Effector memory CD4-positive, alpha-beta T cell (primary cell): ENCODE measurements at places on chromosomes 1 and 21.

GRCh38 chr1:1067860-1068516, 6.1 kb downstream of the RNF223 start:
- no peak for DNase-seq

DNA sequence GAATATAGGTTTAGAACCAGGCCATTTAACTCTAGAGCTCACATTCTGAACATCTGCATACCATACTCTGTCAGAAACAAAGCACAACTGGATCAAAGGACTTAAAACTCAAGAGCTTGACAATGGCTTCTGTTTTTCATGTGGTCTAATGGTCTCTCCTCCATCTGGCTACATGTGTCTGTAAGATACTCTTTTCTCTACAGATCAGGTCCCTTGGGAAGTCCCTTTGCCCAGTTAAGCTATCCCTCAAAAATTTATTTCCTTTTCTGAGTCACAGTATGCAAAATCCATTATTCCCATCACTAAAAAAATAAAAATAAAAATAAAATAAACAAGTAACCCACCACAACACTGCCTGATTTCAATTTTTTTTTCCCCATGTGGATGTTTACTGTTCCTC, 357.0 kb upstream of the PRMT6 start:
- no peak for DNase-seq

GRCh38 chr1:26882696-26883463, 7.2 kb downstream of the GPN2 start:
- DNase-seq = no peak

- no peak for DNase-seq
Observed at GRCh38 chr1:125065092-125065820, 3880.5 kb downstream of the SRGAP2C start.

DNA sequence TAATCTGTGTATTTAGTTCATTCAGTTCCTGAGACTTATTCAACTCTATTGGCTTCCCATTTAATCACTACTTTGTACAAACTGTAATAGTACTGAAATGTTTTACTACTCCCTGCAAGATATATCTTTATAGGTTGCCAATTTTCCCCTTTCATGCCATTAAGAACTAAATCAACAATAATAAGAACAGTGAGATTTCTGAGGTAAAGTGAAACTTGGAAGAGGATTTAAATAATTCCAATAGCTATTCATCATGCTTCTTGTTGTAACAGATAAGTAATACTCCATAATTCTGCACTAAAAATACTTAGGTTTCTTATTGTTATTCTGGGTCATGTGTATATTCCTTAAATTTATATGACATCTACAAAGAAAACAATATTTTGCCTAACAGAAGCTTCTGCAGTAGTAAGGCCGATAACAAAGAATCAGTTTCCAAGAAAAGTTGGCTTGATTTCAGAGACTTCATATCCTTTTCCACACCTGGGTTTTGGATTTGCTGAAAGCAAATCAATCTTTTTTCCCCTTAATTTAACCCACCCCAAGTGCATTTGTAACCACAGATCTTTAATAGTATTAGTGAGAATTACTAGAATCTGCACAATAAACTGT, 258.3 kb downstream of the FAF1 start:
- no peak for DNase-seq

DNA sequence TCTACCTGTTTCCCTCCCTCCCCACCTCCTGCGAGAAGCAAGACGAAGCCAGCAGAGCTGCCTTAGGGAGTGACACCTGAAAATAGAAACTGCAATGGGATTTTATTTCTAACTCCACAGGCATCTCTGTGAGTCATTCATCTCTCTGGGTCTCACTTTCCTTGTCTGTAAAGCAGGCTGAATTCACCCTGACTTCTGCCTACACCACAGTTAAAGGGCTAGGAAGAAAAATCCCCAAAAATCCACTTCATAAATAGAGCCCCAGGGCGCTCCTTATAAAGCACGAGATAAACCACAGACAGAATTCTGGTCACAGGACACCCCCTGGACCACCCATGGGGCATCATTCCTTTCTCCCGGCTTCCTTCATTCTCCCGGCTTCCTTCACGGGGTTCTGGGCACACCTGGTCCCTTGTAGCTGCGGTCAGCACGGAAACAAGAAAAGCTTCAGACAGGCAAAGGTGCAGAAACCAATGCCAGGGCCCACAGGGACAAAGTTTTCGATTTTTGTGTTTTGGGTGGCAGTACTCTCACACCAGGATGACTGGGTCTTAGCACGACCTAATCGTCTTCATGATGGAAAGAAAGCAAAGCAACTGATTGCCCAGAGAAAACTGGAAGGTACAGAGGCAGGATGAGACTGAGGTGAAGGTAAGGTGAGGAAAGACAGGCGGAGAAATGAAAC, 2.8 kb upstream of the H6PD start:
- no peak for DNase-seq

DNA sequence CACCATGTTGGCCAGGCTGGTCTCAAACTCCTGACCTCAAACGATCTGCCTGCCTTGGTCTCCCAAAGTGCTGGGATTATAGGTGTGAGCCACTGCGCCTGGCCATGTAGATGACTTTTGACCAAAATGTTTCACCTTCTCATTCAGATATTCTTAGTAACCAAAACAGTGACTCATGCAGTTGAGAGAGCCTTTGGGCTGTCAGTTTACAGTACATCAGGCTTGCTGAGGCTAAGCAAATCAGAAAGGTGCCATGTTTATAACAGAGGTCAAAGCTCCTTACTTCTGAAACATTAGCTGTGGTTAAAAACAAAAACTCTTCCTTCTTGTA, 21.0 kb downstream of the CNIH4 start:
- no peak for DNase-seq

- no peak for DNase-seq
Observed at GRCh38 chr1:118841521-118841920, 146.6 kb downstream of the TBX15 start.

DNA sequence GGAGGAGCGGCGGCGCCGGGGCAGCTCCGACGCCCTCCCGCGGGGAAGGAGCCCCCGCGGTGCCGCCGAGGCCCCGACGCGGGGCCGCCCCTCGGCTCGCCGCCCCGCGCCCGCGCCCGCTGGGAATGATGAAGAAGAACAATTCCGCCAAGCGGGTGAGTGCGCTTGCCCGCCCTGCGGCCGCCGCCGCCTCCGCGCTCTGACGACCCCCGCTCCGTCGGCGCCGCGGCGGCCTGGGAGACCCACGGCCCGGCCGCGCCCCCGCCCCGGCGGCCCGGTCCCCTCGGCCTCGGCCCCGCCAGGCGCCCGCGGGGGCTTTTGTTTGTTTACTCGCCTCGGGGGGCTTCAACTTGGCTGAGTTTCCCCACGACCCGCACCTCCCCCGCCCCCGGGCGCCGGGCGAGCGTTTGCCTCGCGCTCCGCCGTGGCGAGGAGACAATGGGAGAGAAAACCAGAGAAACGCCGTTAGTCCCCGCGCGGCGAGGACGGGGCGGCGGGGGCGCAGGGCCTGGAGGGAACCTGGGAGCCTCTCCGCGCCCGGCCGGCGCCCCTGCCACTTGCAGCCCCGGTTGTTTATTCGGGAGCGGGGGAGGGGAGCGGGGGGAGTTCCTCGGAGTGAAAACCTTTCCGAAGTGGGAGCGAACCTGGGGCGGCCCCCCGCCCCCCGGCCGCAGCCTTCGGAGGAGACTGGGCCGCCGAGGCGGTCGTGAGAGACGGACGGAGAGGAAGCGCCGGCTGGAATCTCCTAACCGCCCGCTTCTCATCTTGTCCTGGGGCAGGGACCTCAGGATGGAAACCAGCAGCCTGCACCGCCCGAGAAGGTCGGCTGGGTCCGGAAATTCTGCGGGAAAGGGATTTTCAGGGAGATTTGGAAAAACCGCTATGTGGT, 661 bp downstream of the PLEKHO1 start:
- DNase-seq = no peak

DNA sequence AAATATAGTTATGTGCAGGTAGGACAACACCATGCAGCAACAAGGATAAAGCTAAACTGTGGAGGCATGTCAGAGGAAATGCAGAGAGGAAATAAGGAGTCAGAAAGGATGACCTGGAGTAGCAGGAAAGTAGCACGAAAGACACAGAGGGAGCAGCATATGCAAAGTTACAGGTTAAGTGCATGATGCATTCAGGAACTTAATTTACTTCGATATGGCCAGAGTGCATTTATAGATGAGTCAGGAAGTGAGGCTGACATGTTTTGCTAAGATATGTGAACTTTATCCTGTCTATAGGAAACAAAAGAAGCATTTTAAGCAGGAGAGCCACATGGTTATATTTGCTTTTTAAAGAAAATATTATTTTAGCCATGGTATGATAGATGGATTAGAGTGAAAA, 15.4 kb upstream of the MUTYH start:
- no peak for DNase-seq

- no peak for DNase-seq
Observed at GRCh38 chr1:21900766-21901472, 36.2 kb downstream of the HSPG2 start.

GRCh38 chr1:31354283-31354682, 18.6 kb downstream of the FABP3 start:
- DNase-seq = no peak

DNA sequence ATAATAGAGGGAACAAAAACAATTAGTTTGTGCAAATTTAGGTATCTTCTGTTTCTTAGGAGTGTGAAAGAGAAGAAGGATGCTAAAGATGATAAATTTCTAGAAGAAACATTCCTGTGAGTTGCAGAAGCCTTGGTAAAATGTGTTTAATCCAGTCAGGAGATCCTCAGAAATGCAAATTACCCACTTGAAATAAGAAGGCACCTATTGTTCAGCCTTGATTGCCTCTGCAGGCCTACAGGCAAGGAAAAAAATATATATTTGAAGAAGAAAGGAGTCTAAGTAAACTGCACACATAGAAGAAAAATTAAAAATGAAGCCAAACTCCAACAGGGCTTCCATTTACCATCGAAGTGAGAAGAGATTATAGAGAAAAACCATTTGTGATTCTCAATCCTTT, 51.0 kb upstream of the LHX8 start:
- no peak for DNase-seq

DNA sequence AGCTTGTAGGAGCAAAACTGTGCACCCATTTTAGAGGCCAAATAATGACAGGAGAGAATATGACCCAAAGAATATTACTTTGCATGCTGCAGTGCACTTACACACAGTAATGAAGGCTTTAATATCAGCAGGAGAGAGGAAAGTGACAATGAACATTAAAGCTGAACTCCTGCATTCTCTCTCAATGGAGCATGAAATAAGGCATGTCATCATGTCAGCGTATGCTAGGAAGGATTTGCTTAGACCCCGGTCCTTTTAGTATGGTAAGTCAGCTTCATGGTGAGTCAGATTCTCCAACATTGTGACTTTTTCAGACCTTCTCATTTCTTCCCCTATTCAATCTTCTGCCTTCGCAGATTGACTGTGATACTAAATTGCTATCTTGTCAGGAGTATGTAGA, 210.7 kb upstream of the TMPRSS15 start:
- DNase-seq = no peak

GRCh38 chr1:95984798-95985374, 736.7 kb upstream of the PTBP2 start:
- DNase-seq = no peak

- no peak for DNase-seq
Observed at GRCh38 chr1:236193184-236193583, 50.8 kb downstream of the GPR137B start.

DNA sequence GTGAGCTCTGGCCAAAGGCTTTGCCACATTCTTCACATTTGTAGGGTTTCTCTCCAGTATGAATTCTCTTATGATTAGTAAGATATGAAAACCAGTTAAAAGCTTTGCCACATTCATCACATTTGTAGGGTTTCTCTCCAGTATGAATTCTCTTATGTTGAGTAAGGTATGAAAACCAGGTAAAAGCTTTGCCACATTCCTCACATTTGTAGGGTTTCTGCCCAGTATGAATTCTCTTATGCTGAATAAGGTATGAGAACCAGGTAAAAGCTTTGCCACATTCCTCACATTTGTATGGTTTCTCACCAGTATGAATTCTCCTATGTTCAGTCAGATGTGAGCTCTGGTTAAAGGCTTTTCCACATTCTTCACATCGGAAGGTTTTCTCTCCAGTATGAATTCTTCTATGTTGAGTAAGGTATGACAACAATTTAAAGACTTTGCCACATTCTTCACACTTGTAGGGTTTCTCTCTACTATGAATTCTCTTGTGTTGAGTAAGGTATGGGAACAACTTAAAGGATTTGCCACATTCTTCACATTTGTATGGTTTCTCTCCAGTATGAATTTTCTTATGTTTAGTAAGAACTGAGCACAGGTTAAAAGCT, 20.7 kb downstream of the ZNF695 start:
- DNase-seq = no peak

DNA sequence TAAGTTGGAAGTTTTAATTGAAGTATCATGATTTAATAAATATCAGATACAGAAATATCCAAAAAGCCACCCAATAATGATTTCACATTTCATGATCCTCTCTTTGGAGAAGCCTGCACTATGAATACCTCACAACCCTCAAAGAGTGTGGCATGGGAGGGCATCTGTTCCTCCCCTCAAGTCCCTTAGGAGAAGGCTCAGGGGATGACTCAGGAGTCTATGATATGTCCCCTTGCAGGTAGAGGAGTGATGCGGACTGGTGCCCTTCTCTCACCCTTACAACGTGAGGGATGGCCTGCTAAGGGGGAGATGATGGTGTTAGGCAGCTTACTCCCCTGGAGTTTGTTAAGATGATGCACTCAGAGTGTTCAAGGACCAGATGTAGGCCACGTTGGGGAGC, 303.3 kb upstream of the DUSP10 start:
- no peak for DNase-seq

DNA sequence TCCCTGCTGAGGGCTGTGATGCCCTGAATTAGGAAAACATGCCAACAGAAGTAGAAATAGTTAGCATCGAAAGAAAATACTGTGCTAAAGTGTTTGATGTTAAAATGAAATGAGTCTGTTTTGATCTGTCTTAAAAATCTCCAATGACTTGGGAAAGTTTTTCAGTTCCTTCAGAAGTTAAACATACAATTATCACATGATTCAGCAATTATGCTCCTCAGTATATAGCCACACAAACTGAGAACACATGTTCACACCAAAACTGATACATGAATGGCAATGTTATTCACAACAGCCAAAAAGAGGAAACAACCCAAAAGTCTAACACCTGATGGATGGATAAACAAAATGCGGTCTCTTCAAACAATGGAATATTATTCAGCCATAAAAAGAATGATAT, 130.6 kb downstream of the PTPN14 start:
- DNase-seq = no peak

DNA sequence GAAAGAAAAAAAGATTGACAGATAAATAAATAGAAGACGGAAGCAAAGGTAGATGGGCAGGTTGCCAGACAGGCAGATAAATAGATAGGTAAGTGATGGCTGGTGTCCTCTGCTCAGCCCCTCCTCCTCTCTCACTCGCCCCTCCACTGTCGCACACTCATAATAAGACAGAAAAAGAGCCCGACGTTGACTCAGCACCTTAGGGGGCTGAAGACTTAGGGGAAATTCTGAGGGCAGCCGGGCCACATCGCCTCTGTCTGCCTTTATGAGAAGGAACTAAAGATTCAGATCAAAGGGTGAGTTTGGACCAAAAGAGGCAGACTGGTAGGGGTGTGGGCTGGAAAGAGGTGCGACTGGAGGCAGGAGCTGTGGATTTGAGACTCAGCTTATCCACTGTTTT, 158.1 kb upstream of the IGSF21 start:
- no peak for DNase-seq
